Spinal cord (tissue), 10 donors: ENCODE measurements at places on chromosomes 7 and 10. TPM values are rescaled to one million over a fixed set of nuclear protein-coding genes. Genes with fewer than 3 reads are reported as not detected.

OR6B1 gene
- total RNA-seq = not detected

CYP3A7 gene
- total RNA-seq = 1.3 TPM

TMEM140 gene
- total RNA-seq = 3.0 TPM

CYP3A4 gene
- 0.11 TPM for total RNA-seq

CELF2 gene
- 43.3 TPM for total RNA-seq

TLL2 gene
- total RNA-seq = 4.4 TPM
